Sciatic nerve (tissue), 2 donors: ENCODE measurements at places on chromosomes 4 and X.

GRCh38 chrX:21838937-21839333, 482 bp upstream of the MBTPS2 start:
- no peak for DNase-seq

GRCh38 chr4:6092131-6092530, 73.9 kb upstream of the C4orf50 start:
- no peak for DNase-seq

DNA sequence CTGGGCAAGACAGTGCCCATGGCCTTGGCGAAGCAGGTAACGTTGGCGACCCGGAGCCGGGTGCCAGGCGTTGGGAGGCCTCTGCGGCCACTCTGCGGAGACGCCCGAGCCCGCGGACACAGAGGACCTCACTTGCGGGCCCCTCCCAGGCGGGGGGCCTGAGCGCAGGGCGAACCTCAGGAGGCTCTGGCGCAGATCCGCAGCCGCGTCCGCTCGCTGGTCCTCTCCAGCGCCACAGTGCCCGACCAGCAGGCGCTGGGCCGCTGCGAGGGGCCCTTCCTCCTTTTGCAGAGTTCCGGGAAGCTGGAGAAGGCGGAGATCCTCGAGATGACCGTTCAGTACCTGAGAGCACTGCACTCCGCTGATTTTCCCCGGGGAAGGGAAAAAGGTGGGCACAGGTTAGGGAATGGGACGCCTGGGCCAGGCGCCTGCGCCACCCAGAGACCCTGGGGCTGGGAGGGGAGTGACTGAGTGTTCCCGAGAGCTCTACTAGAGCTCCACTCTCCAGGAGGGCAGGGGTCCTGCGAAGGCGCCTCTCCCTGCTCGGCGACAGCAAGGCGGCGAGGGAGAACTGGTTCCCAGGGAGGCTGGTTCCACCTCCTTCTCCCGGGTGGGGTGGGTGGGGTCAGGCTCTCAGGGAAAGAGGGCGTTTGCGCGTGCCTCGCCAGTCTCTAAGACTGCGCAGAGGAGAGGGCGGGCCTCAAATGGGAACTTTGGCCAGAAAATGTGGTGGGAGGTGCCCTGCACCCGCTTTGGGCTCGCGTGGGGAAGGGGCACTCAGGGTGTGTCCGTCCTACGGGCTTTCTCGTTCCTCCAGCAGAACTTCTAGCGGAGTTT, 1.4 kb downstream of the HELT start:
- no peak for DNase-seq

DNA sequence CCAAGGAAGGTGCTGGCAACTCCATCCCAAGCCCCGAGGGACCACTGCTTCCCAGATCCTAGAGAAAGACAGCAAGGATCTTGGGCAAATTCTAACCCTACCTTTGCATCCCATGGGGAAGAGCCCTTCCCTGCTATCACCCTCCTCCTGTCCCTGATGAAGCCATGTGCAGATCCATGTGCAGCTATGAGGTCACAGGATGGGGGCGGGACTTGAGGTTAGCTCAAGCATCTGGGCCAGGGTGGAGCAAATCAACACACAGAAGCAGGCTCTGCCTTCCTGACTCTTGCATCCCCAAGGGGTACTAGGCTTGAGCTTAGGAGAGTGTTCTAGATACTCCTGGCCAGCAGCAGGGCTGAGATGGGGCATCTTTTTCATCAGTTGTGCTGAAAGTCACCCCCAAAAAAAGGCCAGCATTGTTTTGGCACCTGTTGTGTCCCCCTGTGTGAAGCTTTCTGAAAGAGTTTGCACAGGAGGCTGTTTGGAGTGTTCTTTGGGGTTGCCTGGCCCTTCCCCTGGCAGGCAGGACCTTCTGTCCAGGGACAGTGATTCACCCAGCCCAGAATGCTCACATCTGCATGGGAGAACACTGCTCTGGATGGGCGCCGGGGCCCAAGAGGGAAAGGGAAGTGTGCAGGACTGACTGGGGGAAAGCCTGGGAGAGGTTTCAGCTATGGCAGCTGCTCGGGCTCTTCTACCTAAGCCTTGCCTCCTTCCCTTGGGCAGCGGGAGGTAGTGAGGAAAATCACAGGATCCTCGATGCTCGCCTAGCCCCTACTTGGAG, 50.8 kb downstream of the PRPS1 start:
- peak; percentile 84 for DNase-seq

DNA sequence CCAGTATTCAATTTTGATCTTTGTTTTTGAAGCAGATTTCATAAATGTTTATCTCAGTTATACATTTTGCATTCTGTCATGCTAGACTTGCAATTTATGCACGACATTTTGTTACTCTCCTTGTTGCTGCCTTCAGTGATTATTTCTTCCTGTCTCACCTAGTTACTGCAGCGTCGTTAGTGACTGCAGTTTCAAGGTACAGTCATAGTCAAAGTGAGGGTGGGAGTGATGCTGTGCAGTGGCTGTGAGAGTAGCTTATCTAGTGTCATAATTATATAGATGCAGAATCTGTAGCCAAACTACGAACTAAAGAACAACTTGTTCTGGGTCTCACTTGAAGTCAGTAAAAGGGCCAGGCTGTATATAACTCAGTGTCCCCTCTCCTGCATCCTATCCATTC, 69.8 kb downstream of the GPR101 start:
- DNase-seq, result no peak

DNA sequence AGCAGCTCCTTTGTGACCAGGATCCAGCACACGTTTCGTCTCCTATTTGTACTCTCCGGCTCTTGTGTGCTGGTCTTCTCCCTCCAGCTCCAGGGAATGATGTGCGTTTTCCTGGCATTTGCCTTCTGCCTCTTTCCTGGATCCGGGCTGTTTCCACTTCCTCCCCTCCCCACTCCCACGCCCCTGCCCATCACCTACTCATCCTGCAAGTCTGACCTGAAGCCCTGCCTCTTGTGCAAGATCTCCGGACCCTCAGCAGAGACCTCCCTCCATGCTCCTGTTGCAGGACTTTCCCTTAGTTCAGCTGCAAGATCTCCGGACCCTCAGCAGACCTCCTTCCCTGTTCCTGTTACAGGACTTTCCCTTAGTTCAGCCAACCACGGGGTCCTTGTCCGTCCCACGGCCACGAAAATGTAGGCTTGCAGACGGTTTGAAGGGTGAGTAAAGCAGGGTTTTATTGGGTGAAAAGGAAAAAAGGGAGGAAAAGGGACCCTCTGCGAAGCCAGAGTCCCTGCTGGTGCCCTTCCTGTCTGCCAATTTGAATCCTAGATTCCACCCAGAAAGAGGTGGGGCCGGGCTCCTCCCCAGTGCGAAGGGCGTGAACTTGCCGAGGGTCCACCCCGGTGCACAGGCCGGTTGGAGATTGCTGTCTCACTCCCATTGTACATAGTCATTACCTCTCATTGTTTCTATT, 74.4 kb upstream of the IRF2 start:
- DNase-seq, result no peak

DNA sequence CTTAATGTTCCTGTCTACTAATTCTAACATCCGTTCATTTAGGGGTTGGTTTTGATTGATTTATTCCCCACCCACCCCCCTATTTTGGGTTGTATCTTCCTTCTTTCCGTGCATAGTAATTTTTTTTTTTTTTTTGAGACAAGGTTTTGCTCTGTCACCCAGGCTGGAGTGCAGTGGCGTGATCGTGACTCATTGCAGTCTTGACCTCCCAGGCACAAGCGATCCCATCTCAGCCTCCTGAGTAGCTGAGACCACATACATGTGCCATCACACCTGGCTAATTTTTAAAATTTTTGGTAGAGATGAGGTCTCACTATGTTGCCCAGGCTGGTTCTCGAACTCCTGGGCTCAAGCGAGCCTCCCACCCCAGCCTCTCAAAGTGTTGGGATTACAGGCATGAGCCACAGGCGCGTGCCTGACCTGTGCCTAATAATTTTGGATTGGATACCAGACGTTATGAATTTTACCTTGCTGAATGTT, 79.9 kb downstream of the ZFX start:
- no peak for DNase-seq

DNA sequence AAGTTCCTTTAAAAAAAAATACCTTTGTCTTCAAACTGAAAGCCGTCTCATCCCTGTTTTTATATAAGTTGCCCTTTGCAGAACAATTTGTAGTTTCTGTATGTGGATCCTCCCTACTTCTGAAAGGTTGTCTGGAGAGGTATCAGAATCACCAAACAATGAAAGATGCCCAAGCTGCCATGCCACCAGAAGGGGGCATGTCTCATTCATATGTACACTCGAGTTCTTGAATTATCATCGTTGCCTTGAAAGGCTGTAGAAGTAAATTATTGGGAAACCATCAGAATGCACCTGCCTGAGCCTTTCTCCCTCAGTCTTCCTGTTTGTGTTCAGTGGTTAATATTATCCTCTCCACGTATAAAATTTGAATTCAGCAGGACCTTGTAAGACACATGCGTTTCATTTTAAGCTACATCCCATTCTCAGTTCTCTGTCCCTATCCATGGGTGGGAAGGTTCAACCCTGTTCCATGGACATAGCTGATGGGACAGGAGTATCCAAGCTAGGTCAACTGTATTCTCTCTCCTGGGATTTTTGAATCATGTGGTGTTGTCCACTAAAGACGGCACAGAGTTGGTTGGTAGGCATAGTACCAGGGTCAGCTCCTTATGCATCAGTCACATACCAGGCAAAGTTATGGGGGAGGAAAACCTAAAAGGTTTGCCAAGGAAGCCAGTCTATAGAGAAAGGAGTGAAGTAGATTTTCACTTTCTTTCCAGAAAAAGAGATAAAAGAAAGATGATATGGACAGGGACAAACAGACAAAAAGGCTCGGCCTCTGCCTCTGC, 24.0 kb downstream of the GALNT7 start:
- DNase-seq, result no peak

- DNase-seq, result peak; percentile 75
Measured at GRCh38 chrX:153970357-153971123, 1.1 kb downstream of the HCFC1 start.

DNA sequence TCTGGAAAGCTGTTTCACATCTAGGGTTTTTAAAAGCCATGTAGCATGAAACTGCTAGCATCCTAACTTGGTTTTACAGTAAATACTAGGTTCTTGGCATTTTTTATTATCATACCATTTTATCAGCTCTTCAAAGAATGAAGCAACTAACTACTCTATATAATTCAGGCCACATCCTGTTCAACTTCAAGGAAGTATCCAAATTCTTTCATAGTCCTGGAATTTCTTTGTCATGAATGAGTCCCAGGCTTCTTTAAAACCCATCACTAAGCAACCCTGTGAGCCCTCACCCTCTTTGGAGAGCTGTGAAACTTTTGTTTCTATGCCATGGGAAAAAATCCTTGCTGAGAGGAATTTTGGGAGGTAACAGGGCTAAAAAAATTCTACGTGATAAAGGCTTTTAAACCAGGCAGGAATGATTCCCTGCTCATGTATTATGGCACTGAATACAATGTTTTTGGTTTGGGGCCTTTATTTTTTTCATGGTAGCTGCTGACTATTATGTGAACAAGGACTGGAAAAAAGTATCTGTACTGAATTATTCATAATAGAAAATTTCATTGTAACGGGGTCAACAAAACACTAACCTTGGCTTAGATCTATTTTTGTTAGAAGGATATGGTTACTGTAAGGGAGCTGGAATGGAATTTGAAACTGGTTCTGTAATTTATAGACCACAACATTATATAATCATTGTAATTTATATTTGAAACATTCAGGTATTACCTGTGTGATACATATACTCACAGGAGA, 164.9 kb downstream of the DCTD start:
- DNase-seq, result no peak

DNA sequence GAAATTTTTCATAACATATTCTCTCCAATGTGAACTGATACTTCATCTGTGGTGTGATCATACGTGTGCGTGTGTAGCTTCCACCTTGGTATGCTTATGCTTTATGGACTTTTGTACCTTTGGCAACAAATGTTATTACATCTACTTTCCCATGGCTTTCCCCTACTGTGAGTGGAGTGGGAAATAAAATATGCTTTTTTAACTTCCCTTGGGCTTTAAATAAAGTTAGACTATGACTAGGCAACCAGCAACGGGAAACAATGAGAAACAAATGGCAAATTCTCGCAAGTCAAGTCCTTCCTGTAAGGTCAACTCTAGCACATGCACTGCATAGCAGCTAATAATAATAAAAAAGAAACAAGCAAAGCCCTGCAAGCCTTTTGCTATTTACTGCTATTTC, 205.0 kb upstream of the PDE5A start:
- DNase-seq, result no peak

GRCh38 chr4:87974856-87975462, 555 bp upstream of the SPP1 start:
- no peak for DNase-seq

DNA sequence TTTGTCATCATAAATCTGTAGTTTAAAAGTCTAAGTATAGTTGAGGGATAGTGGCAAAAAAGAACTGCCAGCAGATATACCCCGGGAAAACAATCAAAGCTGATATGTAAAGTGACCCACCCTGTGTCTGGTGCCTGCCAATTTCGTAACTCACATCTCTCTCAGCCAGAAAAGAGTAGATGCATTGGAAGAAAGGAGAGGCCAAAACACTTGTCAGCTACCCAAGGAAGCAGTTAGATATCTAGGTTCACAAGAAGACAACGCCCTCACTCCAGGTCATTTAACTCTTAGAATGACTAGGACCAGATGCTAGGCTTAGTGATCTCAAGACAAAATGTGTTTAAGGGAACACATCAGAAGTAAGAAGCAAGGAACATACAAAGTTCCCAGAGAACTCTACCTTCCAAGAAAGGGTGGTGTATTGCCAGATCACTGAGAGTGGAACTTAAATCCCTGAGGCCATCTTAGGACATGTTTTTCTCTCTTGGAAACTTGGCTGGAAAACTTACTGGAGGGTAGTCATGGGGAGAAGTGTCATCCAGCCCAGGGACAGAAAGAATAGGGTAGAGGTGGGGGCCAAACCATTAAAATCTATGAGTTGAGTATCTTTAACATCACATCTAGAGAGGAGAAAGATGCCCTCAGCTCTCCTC, 125.9 kb downstream of the SHISA3 start:
- DNase-seq, result no peak

DNA sequence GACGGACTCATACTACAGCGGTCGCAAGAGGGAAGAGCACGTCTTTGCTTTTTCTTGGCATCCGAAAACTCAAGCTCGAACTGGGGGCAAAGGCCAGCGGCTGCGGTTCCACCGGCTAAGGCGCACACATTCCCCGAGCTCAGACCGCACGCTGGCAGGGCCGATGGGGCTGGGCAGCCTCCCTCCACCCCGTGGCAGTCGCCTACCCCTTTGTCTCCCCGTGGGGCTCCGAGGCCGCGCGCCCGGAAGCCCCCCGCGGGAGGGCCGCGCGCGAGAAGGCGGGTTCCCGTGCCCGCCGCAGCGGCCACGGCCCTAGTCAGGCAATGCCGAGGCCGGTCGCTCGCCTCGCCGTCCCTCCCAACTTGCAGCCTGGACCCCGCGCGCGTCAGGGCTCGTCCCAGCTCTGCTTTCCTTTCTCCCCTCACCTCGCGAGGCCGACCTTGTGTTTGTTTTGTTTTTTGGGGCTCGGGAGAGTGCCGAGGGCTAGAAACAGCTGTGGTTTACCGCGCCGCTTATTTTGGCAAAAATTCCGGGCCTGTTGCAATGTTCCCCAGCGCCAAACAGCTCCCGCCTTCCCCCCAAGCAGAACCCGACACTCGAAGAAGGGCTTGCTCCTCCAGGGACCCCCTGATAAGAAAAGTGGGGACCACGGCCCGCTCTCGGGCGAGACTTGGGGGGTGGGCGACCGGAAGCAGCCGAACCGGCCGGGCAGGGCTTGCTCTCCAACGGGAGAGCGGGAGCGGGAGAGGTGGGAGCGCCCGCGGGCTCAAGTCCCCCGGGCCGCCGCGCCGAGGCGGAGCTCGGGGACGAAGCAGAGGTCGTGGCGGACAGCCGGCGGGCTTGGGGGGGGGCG, 561 bp upstream of the N4BP2 start:
- peak; percentile 83 for DNase-seq

GRCh38 chr4:53925050-53925605, 139.3 kb downstream of the CHIC2 start:
- no peak for DNase-seq
